SJSA1 (cell line): ENCODE measurements at places on chromosomes 3 and 15.

DNA sequence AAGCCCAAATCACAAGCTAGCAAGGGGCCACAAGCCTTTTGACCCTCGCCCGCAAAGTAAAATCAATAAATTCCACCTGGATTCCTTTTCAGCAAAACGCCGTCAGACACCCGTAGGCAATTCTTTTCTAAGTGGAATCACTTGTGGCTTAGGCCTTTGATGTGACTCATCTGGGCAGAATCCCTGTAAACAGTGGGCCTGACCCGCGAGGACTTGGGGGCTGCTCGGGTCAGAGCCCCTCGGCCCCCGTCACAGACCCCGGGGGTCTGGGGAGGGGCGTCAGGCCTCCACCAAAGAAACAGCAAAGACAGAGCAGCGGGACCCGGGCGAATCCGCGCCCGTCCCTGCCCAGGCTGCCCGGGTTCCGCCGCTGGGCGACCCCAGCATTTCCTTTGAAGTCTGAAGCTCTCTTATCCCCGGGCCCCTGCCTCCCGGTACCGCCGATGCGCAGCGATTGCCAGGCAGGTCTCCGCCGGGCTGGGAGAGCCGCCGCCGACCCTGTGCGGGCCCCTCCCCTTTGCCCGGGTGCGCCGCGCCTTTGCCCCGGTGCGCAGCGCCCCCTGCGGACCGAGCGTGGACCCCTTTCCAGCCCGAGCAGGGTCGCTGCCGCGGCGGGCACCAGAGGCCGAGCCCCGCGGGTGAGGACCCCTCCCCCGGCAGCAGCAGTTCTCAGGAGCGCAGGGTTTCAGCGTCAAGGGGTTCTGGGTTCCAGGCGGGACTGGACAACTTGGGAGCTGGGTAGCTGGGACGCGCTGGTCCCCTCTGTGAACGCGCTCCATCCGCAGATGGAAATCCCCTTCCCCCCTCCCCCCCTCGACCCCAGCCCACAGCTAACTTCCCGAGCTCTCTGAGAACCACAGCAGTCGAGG is 178.3 kb downstream of the UACA start:
- no peak for DNase-seq

DNA sequence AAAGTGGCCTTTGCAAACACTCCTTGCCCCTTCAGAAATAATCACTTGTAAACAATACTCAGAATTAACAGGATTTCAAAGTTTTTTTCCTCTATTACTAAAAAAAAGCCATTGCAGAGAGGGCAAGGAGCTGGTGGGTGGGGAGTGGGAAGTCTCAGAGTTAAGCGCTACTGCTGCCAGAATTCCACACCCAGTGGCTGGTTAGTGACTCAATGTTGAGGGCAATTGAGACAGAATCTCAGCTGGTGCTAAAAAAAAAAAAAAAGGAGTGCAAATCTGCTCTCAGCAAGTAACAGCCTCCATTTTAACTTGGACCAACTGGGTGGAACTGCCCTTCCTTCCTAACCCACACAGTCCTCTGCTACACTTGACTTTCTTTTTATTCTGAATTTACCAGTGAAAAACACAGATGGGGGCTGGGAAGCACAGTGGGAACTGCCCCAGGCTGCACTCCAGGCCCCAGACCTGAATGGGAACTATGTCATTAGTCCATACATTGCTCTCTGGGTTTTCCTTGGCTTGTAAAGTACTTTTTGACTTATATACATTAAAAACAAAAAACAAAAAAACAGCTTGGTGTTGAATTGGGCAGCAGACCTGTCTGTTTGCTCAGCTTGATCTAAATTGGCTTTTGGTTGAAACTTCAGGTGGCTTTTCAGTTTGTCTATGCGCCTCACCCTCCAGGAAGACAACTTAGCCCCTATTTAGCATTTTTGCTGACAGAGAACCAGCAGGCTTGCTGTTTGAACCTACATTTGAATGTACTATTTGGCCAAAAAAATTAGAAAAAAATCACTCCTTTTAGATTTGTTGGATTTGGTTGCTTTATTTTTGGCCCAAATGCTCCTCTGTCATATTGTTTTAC is 357.8 kb upstream of the TBL1XR1 start:
- DNase-seq: no peak

DNA sequence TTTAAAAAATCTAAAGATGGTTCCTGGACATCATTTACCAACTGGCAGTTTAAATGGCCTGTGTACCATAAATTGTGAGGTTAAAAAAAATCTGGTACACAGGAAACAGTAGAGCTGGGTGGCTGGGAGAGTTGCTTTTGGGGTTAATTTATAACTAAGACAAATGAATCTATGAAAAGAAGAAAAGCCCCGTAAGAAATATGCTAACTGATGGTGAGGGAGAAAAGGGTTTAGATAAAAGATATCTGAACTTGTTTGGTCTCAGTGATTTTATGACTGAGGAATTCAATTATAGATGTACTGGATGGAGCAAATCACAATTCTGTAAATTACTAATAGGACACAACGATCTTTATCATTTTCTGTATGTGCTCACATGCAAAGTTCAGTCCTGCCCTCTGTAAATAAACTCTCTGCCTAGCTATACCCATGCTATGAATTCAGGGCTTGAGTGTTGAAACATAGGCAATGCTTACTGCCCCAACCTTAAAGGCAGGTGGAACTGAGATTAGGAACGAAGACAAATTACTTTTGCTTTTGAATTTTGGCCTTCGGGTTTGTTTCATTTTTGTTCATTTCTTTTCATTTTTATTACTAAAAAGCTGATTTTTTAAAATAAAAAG is 28.0 kb downstream of the PPARG start:
- DNase-seq: no peak

GRCh38 chr3:46906471-46907058 is 29.0 kb downstream of the PTH1R start:
- DNase-seq: no peak

GRCh38 chr15:92462424-92463125 is 68.9 kb downstream of the ST8SIA2 start:
- DNase-seq: no peak

- DNase-seq: no peak
Measured at GRCh38 chr15:78242128-78242527, 7.8 kb upstream of the ACSBG1 start.

GRCh38 chr3:62246094-62246493 is 127.3 kb downstream of the FEZF2 start:
- DNase-seq: no peak
